ENCODE measurements at places on chromosomes 16 and 17. TPM values are rescaled to one million over a fixed set of nuclear protein-coding genes. Genes with fewer than 3 reads are reported as not detected.

The ABI3 gene
- total RNA-seq: not detected

The CACNB1 gene
- total RNA-seq: 14.9 TPM

The KRTAP2-3 gene
- total RNA-seq: not detected

The CACNA1H gene
- 31.1 TPM for total RNA-seq

The NPW gene
- 15.3 TPM for total RNA-seq

The RAD51C gene
- 19.9 TPM for total RNA-seq

- DNase-seq: no peak
- no peak overlapping the region for H3K4me3 ChIP-seq
- peaks cover 22% of the 10 kb centered on the region for H3K4me1 ChIP-seq
- H3K36me3 ChIP-seq: no peaks in the 10 kb centered on the region
- H3K27ac ChIP-seq: peak overlapping the region; percentile 4
Measured at GRCh38 chr17:18041776-18042175, 2.6 kb downstream of the GID4 start.

DNA sequence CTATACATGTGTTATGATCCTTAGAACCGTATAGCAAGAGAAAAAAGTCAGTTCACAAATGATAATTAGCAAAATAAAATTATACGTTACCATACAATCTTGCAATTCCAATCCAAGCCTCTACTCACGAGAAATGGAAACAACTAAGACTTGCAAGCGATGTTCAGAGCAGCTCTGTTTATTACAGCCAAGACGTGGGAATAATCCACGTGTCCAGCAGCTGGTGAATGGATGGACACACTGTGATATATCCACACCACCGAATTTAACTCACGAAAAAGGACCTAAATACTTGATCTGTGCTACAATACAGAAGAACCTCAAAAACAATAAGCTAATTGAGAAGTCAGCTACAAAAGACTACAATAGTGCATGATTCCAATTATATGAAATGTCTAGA lies 88.1 kb downstream of the ADCY9 start:
- no peaks in the 10 kb centered on the region for H3K4me1 ChIP-seq
- no peak for DNase-seq
- no peak overlapping the region for H3K27ac ChIP-seq
- H3K36me3 ChIP-seq: no peaks in the 10 kb centered on the region

- no peaks in the 10 kb centered on the region for H3K36me3 ChIP-seq
- peaks cover 16% of the 10 kb centered on the region for H3K4me1 ChIP-seq
- H3K27me3 ChIP-seq: no peaks in the 10 kb centered on the region
- peak within 1 kb of the TSS; percentile 96 for H3K27ac ChIP-seq
Measured at GRCh38 chr17:15944759-15945526, at the start of gene ADORA2B. ADORA2B (plus strand) TSS chr17:15945130; CDS start chr17:15945249, 119 bp downstream.

GRCh38 chr17:7444682-7445618 lies at the start of gene CHRNB1:
CHRNB1 (plus strand) TSS chr17:7445061; CDS start chr17:7445128, 67 bp downstream.
- no peak for DNase-seq
- H3K27me3 ChIP-seq: no peaks in the 10 kb centered on the region
- peaks cover 14% of the 10 kb centered on the region for H3K4me1 ChIP-seq
- H3K4me3 ChIP-seq: peak within 1 kb of the TSS; percentile 66

- no peak for DNase-seq
- no peak overlapping the region for H3K27ac ChIP-seq
- H3K36me3 ChIP-seq: no peaks in the 10 kb centered on the region
- H3K27me3 ChIP-seq: peaks cover 7% of the 10 kb centered on the region
- H3K4me3 ChIP-seq: no peak overlapping the region
Measured at GRCh38 chr16:73605309-73605708, 557.4 kb upstream of the ZFHX3 start.

DNA sequence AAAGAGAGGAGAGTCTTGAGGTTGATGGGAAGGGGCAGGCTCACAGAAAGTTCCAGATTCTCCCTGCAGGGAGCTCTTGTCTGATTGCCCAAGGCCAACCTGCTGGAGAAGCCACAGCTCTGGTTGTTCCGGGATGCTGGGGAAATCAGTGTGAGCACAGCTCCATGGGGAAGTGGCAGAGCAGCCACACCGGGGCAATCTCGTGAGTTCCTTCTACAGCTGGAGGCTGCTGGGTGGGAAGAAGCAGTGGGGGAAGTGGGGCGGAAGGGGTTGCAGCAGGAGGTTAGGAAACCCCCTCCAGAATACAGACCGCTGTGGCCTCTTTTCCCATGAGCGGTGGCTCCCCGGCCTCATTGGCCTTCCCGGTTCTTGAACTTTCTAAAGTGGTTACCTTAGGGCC lies 34.0 kb downstream of the KIAA0513 start:
- H3K4me3 ChIP-seq: no peak overlapping the region
- no peaks in the 10 kb centered on the region for H3K36me3 ChIP-seq
- H3K27me3 ChIP-seq: no peaks in the 10 kb centered on the region
- peaks cover 6% of the 10 kb centered on the region for H3K4me1 ChIP-seq
- H3K27ac ChIP-seq: no peak overlapping the region

- H3K4me1 ChIP-seq: peaks cover 2% of the 10 kb centered on the region
- no peaks in the 10 kb centered on the region for H3K36me3 ChIP-seq
- no peak overlapping the region for H3K4me3 ChIP-seq
- no peak for DNase-seq
- no peaks in the 10 kb centered on the region for H3K27me3 ChIP-seq
Measured at GRCh38 chr16:83903751-83904150, 4.8 kb downstream of the MLYCD start.

DNA sequence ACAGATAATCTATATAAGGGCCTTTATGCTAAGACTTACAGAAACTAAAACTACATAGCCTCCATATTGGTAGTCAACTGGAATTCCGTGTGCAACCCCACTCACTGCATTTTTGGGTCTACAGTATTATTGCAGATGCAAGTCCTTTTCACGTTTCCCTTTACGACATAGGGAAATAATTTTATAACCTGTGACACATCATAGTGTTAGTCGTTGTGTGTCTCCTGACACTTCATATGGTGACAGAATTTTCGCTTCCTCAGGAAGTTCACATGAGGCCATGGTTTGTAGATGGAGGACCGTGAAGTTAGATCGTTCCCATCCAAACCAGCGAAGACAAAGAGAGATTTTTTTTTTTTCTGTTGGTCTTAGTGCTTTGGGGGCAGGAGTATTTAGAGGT lies 15.7 kb upstream of the MRC2 start:
- H3K4me1 ChIP-seq: no peaks in the 10 kb centered on the region
- no peak overlapping the region for H3K27ac ChIP-seq
- no peaks in the 10 kb centered on the region for H3K27me3 ChIP-seq

GRCh38 chr17:5522476-5522875 lies 36.1 kb downstream of the MIS12 start:
- no peaks in the 10 kb centered on the region for H3K36me3 ChIP-seq
- H3K27ac ChIP-seq: no peak overlapping the region
- H3K27me3 ChIP-seq: no peaks in the 10 kb centered on the region
- no peak overlapping the region for H3K4me3 ChIP-seq
- DNase-seq: no peak

- no peaks in the 10 kb centered on the region for H3K27me3 ChIP-seq
- no peak overlapping the region for H3K27ac ChIP-seq
- H3K4me3 ChIP-seq: no peak overlapping the region
Measured at GRCh38 chr16:46629331-46630219, 8.4 kb upstream of the SHCBP1 start.

DNA sequence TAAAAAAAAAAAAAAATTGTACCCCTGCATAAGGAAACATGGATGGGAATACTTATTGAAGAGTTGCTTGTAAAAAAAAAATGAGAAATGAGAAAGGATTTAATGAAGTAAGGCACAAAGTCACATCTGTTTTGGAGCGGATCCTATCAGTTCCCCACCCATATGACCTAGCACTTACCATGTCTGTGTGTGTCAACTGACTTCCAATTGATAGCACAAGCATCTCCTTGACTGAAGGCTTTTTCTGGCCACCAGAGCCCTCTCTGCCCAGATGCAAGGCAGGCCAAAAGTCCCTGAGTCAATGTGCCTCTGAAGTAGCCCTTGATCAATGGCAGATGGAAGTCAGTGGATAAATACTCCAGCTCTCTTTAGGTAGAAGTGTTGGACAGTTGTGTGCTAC lies 13.4 kb upstream of the NLK start:
- DNase-seq: no peak
- no peak overlapping the region for H3K4me3 ChIP-seq
- H3K27ac ChIP-seq: no peak overlapping the region
- no peaks in the 10 kb centered on the region for H3K4me1 ChIP-seq
- H3K36me3 ChIP-seq: no peaks in the 10 kb centered on the region

GRCh38 chr17:44776628-44777393 lies 18.0 kb downstream of the ADAM11 start:
- no peaks in the 10 kb centered on the region for H3K27me3 ChIP-seq
- DNase-seq: no peak
- no peak overlapping the region for H3K4me3 ChIP-seq
- no peak overlapping the region for H3K27ac ChIP-seq
- H3K36me3 ChIP-seq: no peaks in the 10 kb centered on the region

DNA sequence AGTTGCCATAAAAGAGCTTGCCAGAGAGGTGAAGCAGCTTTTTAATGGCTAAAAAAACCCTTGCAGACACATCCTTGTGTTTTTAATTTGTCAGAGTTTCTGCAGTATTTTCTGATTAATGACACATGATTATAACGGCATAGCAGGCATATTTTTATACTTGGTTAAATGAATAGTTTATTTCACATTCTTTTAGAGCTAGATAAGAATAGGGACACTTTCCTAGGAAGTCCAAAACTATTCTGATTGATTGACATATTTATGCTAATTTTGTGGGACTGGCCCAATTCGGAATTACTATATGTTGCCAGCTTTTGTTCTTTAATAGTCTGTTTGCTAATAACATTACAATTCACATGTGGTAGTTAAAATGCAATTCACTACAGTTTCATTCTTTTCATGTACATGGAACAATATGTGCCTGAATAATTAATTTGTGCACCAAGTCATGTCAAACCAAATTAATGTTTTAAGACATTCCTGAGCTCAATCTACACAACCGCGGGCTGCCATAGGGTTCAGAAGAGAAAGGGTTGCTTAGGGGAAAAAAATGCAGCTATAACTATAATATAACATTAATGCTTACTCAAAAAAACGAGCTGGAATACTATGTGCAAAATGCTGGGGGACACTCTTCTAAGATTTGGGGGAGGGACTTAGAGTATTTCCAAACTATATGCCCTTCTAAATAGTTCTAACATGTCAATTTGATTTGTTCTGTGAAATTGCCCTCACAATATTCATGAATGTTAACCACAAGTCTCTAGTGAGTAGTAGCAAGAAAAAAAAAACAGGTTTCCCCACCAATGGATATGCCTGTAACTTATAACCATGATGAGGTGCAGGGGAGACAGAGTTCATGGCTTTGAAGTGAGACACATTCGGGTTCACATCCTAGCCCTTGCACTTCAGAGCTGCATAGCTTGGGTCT lies 305.4 kb downstream of the CEP112 start:
- no peaks in the 10 kb centered on the region for H3K36me3 ChIP-seq
- no peak overlapping the region for H3K27ac ChIP-seq
- DNase-seq: no peak
- H3K4me3 ChIP-seq: no peak overlapping the region
- no peaks in the 10 kb centered on the region for H3K27me3 ChIP-seq

GRCh38 chr16:3084491-3084890 lies 14.6 kb downstream of the ZSCAN10 start:
- DNase-seq: no peak
- H3K27me3 ChIP-seq: no peaks in the 10 kb centered on the region
- H3K27ac ChIP-seq: no peak overlapping the region
- no peak overlapping the region for H3K4me3 ChIP-seq

DNA sequence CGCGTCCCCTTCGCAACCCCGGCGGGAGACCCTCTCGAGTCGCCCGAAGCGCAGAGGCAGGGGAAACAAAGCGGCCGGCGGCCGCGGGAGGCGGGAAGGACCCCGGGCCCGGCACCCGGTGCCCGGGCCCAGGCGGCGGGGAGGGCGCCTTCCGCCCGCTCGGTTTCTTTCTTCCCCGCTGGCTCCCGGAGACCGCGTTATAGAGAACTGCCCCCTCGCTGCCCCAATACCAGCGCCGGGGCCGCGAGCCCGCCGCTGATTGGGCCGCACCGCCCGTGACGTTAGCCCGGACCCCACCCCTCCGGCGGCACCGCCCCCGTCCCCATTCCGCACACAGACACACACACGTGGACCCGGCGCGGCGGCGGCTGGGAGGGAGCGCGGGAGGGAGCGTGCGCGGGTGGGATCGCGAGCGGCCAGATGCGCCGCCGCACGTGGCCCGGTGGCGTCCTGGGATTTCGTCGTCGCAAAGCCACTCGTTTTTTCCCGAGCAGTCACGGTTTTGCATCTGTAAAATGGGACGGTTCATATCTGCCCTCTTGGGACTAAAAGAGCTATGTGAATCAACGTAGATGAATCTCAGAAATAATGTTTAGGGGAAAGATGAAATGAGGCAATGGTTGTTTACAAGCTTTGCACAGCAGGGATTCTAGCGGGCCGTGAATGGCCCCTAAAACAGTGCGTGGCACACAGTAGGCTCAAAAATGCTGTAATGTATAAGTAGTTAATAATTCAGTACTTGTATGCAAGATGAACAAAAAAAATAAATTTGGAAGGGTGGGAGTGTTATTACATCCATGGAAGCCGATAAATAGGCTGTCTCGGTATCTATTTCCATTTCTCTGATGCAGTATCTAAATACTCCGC lies at the start of gene EPOP:
Gene EPOP, minus strand, starts transcription at position 209 of the 867 bp plus-strand sequence. CDS start 462 bp downstream, outside the sequence.
- DNase-seq: no peak
- H3K4me3 ChIP-seq: peak within 1 kb of the TSS; percentile 62
- H3K27me3 ChIP-seq: no peaks in the 10 kb centered on the region

GRCh38 chr17:77829843-77830799 lies 128.4 kb upstream of the TNRC6C start:
- peaks cover 8% of the 10 kb centered on the region for H3K4me1 ChIP-seq
- H3K27ac ChIP-seq: no peak overlapping the region
- DNase-seq: no peak
- no peaks in the 10 kb centered on the region for H3K36me3 ChIP-seq
- no peak overlapping the region for H3K4me3 ChIP-seq

DNA sequence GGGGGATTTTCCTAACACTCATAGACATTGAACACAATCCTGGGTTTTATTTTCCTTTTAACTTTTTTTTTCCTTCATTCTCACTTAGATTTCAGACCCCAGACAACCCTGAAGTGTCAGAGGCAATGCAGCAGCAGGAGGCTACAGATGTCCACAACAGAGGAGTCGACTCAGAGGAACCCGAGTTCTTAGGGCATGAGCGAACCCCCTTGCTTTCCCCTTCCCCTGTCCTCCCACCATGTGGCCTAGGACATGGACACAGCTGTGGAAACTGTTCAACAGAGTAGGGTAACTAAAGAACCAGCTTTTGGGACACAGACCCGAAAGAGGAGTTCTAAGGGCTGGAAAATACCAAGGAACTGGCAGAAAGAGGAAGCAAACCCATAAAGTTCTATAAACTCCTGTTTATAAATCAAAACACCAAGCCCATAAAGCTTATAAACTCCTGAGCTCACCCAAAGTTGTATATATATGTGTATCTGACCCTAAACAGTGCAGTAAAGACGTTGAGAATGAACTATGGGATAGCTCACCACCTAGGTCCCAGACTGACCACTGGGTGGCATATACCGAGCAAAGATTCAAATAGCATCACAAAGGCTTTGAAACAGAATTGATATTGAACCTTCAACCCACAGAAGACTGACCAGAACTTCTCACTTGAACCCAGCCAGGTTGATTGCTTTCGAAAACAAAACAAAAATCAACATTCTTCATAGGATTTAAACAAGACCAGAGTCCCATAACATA lies 33.9 kb downstream of the CMTM4 start:
- no peaks in the 10 kb centered on the region for H3K27me3 ChIP-seq
- no peak for DNase-seq
- peak overlapping the region; percentile 84 for H3K27ac ChIP-seq
- no peaks in the 10 kb centered on the region for H3K36me3 ChIP-seq
